BE2C (cell line): ENCODE measurements at places on chromosomes 11 and 22.

DNA sequence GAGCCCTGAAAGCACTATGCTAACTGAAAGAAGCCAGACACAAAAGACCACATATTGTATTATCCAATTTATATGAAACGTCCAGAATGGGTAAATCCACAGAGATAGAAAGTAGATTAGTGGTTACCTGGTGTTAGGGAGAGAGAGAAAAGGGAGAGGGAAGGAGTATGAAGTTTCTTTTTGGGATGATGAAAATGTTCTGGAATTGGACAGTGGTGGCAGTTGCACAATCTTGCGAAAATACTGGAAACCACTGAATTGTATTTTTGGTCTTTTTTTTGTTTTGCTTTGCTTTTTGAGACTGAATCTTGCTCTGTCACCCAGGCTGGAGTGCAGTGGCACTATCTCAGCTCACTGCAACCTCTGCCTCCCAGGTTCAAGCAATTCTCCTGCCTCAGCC is 63.5 kb downstream of the MRTFA start:
- DNase-seq: no peak

GRCh38 chr11:1893581-1894359 is 2.1 kb upstream of the PRR33 start:
- DNase-seq: no peak

DNA sequence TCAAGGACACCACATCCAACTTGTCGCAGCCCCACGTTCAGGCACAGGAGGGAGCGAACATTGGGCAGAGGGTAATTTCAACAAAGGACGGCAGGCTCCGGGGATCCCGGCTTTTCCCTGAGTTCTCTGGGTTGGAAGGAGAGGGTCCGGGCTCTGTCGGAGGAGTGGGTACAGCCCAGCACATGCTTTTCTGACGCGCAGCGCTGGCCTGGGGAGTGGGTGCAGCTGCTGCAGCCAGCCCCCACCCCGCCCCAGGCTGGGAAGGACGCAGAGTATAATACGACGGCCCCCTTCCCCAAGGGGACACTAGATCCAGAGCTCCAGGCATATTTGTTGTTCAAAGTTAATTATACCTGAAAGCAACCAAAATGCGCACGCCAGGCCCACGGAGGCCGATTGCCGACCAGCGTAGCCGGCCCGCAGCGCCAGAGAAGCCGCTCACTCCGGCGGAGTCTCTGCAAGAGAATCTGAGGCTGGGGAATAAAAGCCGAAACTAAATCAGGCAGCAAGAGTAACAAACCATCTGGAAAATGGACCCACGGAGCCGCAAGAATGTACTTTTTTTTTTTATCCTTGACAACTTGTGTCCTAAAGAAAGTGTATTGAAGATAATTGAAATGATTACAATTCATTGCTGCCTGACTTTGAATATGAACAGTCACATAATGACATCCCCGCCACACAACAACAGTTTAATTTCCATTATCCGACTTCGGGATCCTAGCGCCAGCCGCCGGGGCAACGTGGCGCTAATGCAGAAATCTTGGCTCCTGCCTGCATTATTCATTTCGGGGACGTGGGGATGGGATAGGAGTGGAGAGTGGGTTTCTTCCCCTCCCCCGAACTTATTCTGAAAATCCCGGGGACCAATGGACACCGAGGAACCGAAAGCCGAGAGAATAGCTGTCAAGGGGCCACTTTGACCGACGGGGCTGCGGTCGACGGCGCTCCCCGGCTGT is 14.0 kb upstream of the PAX6 start:
- DNase-seq: no peak

GRCh38 chr22:38316364-38317121 is 690 bp downstream of the CSNK1E start:
- DNase-seq: peak; percentile 56

DNA sequence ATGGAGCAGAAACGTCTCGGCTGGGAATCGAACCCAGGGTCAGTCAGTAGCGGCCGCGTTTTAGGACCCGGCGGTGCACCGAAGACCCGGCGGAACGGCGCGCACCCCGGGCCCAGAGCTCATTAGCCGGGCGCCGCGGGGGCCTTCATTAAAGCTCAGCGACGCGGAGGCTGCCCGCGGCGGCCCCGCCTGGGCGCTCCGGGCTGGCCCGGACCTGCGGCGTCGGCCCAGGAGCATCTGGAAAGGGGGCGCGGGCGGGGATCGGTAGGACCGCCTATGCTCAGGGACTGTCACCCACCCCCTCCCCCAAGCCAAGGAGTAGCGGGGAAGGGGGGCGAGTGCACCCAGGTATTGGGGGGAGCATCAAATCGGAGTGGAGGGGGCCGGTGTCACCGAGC is 52.2 kb downstream of the CYTH4 start:
- no peak for DNase-seq

GRCh38 chr11:9820260-9820659 is 156.4 kb downstream of the SWAP70 start:
- no peak for DNase-seq

DNA sequence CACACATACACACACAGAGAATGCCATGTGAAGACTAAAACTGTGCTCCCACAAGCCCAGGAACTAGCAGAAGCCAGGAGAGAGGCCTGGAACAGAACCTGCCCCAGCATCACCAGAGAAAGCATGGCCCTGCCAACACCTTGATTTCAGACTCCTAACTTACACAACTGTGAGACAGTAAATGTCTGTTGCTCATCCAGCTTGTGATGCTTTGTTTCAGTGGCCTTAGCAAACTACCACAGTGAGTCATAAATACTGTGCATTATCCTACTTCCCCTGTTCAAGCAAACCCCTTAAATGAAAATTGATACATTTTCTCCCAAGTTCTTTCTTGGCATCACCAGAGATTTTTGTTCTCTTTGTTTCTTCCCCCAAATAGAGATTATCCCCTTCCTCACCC is 1539.4 kb upstream of the TENM4 start:
- no peak for DNase-seq

- DNase-seq: no peak
Observed at GRCh38 chr11:130649801-130650200, 201.4 kb downstream of the ADAMTS15 start.

DNA sequence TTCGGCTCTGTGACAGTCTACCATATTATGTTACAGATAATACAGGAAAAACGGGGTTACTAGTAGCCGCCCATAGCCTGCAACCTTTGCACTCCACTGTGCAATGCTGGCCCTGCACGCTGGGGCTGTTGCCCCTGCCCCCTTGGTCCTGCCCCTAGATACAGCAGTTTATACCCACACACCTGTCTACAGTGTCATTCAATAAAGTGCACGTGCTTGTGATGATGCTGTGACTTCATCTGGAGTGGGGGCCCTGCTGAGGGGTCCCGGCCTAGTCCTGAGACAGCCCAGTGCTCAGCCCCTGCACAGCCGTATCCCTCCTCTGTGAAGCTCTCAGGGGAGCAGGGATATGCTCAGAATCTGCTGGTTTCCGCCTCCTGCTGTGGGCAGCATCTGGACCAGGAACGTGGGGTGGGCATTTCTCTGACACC is 1.2 kb downstream of the IFITM1 start:
- no peak for DNase-seq

DNA sequence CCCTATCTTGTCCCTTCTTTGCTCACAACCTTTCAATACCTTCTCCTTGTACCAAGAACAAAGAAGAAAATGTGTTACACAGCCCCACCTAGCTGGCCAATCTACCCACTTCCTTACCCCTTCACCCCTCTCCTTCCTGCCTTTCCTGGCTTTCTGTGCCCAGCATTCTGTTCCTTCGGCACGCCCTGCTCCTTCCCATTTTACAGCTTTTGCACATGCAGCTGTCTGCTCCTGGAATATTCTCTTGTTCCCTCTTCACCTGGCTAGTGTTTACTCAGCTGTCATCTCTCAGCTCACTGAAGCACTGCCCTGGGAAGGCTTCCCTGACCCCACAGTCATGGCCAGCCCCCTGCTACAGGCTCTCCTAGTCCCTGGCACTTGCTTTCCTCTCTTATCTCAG is 30.7 kb downstream of the SERPINH1 start:
- DNase-seq: no peak

DNA sequence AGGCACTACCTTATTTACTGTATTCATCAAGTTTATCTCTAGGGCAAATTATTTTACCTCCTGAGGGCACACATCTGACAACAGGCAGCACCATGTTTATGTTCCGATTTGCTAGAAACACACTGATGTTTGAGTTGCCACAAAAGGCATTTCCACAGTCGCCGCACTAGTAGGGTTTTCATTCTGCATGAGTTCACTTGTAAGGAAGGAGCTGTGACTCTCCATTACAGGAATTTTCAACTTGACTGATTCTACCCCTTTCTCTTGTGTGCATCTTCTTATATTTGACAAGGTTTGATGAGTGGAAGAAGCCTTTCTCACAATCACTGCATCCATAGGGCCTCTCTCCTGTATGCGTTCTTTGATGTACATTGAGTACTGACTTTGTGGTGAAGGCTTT is 455.9 kb upstream of the CNTN5 start:
- no peak for DNase-seq

DNA sequence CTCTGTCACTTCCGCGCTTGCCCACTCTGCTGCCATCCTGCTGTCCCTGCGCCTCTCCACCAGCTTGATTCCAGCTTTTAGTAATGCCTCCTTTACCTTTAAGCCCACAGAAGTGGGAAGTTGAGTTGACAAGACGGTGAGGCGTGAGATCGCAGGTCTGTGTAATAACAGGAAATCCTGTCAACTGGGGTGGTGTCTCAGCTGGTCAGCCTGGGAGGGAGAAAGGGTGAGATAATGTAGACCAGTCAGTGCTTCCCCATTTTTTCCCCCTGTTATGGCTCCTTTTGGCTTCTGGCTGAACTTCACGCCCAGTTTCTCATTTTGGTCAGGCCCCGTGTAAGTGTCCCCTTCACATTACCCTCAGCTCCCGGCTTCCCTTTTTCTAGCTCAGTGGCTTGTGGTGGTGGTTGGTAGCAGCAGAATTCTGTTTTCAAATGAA is 98.9 kb downstream of the TRAF6 start:
- no peak for DNase-seq

DNA sequence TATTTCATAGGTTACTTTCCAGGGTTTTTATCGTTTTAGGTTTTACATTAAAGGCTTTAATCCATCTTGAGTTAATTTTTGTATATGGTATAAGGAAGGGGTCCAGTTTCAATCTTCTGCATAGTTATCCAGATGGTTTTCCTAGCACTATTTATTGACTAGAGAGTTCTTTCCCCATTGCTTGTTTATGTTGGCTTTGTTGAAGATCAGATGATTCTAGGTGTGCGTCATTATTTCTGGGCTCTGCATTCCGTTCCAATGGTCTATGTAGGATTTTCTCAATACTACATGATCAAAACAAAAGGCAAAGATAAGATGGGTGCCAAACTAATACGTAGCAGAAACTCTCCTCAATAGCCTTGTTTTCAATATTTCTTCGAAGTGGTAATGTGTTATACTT is 14.3 kb upstream of the RIC3 start:
- no peak for DNase-seq

DNA sequence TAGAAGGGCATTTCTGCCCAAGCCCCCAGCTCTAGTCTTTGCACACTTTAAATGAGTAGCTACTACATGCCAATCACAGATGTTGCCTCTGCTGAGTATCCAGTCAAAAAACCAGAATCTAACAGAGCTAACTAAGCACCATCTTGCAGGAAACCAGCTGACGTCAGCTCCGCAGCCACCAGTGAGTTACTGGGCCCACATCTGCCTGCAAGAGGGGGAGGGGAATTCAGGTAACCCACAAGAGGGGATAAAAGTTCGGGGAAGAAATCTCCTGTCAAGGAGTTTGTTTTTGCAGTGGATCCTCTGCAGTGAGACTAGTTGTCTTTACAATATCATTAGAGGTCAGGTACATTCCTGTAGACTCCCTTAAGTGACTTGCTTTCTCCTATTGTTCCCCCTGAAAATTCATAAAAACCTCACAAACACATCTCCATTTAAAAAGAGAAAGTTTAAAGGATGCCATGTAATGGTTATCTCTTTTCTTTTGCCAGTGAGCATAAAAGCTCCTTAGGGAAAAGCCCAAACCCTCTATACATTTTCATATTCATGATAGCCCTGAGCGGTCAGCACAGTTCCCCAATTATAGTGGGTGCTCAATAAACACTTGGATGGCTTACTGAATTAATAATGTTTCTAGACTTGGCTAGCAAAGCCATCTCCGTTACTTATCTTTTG is 9.3 kb downstream of the CD44 start:
- DNase-seq: no peak

DNA sequence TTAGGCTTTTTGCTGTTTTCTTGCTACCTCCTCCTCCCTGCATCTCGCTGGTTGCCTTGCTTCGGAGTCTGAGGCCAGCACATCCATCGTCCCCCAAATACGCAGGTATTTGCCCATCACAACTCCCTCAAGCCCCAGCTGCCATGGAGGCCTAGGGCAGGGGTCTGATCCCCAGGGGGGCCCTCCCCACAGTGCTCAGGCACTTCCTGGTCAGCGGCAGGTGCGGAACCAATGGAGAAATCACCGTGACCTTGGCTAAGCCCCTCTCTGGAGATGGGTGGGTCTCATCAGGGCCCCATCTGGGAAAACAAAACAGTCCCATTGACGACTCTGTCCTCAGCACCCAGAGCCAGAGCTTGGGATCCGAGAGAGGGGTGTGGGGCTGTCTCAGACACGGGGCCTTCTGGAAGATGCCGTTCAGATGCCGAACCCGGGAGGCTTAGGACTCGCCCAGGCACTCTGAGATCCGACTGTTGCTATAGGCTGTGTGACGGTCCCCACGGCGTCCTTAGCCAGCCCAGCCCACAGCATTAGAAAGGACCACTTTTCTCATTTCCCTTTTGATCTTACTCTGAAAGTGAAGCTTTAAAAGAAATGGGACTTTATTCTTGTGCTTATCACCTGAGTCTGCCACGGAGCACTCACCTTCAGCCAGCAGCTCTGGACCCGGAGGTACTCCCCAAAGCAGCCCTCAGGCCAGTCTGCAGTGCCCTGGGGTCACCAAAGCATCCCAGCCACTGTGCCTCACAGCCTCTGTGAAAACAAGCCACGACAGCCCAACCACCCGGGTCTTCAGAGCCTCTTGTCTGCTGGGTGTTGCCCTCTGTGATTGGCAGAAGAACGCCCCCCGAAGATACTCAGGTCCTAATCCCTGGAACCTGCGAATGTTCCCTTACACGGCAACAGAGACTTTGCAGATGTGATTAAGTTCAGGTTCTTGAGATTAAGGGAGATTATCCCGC is 61.2 kb upstream of the SLC22A12 start:
- DNase-seq: no peak

- DNase-seq: no peak
Observed at GRCh38 chr11:111378185-111378860, 752 bp downstream of the POU2AF1 start.

DNA sequence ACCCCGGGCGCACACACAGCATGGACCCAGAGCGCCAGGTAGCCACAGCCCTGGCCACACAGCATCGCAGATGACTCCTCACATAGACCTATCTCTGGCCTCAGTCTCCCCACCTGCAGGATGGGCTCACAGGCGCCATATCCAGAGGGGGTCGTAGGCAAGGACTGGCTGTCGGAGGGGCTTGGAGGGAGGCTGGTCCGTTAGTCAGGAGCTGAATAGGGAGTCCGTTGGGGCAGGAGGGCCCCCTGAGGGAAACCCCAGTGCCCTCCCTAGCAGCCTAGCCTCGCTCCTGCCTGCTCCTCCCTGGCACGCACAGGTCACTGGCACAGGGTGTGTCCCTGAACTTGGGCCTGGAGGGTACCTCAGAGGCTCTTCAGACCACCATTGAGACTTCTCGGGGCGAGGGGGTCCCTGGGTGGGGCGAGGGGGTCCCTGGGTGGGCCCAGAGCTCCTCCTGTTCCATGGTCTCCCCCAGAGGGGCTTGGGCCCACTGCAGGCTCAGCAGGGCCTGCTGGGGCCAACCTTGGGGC is 2.0 kb downstream of the PLXNB2 start:
- DNase-seq: no peak

GRCh38 chr22:50726643-50727340 is 11.2 kb upstream of the ACR start:
- DNase-seq: no peak
